T-cell (primary cell): ENCODE measurements at places on chromosomes 12 and 14. TPM values are rescaled to one million over a fixed set of nuclear protein-coding genes. Genes with fewer than 3 reads are reported as not detected.

Gene WSCD2
- 0.69 TPM for total RNA-seq

Gene ZC2HC1C
- total RNA-seq: 1.3 TPM

Gene NDRG2
- 28.2 TPM for total RNA-seq

Gene ADGRD1
- total RNA-seq: 0.29 TPM

Gene SLC25A29
- 45.2 TPM for total RNA-seq

- H3K36me3 ChIP-seq: peaks cover 6% of the 10 kb centered on the region
- no peak overlapping the region for H3K27ac ChIP-seq
- no peak overlapping the region for H3K4me3 ChIP-seq
- no peaks in the 10 kb centered on the region for H3K27me3 ChIP-seq
Observed at GRCh38 chr12:106315523-106315922, 13.0 kb downstream of the TCP11L2 start.

GRCh38 chr12:52018433-52019112 is 11.8 kb downstream of the TAMALIN start:
- peaks cover 5% of the 10 kb centered on the region for H3K36me3 ChIP-seq
- no peaks in the 10 kb centered on the region for H3K27me3 ChIP-seq
- DNase-seq: no peak
- H3K27ac ChIP-seq: no peak overlapping the region
- no peaks in the 10 kb centered on the region for H3K4me1 ChIP-seq
- no peak overlapping the region for H3K4me3 ChIP-seq

DNA sequence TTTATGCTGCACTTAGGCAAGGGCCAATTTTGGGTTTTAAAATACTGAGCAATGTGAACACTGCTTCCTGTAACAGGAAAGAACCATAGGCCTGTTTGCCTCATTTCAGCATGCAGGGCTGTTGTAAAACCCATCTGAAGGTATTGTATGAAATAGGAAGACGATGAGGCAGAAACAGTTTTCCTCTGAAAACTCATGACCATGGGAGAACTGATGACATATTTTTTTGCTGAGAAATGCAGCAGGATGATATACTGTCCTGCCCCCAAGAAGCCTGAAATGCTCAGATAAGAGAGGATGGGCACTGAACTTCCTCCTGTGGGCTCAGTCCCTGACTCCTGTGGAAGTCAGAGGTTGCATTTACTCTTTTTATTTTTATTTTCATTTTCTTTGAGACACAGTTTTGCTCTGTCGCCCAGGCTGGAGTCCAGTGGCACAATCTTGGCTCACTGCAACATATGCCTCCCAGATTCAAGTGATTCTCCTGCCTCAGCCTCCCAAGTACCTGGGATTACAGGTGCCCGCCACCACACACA is 17.4 kb downstream of the PYGL start:
- H3K4me3 ChIP-seq: no peak overlapping the region
- no peak overlapping the region for H3K27ac ChIP-seq
- no peaks in the 10 kb centered on the region for H3K4me1 ChIP-seq
- no peaks in the 10 kb centered on the region for H3K36me3 ChIP-seq
